Islet precursor cell (in vitro differentiated cells): ENCODE measurements at places on chromosomes 5 and 9.

DNA sequence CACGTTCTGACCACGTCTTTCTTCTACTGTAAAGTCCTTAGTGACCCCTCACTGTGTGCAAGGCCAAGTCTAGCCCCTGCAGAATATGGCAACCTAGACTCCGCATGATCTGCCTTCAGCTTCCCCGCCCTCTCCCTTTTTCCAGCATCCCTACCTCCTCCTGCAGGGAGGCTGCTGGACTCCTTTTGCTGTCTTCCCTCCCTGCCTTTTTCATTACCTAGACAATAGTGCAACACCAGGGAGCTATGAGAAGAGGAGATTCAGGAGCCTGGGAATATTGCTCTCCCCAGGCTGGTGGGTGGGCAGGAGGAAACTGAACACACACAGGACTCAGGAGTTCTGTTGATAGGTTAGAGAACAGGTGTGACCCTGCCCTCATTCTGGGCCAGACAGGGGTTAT lies 33.1 kb upstream of the LARP1 start:
- no peak for DNase-seq

DNA sequence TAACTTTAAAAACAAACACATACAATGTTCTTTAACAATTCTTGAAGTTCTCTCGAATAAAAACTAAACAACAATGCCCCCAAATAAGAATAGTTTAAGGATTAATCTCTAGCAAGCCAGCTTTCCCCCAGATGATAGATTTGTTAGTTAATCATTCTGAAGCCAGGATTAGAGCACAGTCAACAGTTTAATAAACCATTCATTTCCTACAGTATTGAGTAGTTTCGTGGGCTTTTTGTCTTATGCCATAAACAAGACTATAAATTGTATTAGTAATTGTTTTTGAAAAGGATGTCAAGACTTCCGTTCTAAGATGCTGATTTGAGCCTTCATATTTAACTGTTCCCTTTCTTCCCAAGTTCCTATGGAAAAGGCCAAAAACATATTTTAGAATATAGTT lies 136.6 kb downstream of the PIK3R1 start:
- no peak for DNase-seq

GRCh38 chr9:5531101-5531882 lies 21.0 kb downstream of the PDCD1LG2 start:
- no peak for DNase-seq

DNA sequence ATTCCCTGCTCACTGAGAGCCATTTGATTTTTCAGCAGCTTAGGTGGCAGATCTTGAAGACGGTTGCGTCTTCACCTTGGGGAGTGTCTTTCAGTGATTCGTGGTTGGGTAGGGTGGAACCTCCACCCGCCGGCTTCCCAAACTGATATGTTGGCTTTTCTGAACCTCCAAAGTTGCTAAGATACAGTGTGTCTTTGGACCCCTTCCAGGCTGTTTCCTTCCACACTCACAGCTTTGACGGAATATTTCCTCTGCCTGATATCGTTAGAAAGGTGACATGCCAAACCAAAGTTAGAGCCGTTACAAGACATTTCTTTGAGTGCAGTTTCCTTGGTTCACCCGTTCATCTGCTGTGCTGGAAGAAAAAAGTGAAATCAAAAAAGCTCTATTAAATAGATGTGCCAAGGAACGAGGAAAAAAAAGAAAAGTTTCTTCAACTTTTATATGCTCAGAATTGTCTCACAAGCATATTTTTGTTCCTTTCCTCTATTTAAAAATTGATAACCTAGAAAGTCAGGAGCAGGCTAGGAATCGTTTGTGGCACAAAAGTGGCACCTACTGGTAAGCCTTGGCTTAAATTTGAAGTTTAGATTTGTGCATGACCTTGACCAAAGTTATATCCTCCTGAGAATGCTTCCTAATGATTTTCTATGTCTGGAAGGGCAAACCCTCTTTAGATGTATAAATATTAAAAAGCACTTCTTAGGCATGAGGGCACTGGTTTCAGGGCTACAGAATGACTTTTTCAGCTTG lies 270.7 kb upstream of the WWC1 start:
- no peak for DNase-seq

DNA sequence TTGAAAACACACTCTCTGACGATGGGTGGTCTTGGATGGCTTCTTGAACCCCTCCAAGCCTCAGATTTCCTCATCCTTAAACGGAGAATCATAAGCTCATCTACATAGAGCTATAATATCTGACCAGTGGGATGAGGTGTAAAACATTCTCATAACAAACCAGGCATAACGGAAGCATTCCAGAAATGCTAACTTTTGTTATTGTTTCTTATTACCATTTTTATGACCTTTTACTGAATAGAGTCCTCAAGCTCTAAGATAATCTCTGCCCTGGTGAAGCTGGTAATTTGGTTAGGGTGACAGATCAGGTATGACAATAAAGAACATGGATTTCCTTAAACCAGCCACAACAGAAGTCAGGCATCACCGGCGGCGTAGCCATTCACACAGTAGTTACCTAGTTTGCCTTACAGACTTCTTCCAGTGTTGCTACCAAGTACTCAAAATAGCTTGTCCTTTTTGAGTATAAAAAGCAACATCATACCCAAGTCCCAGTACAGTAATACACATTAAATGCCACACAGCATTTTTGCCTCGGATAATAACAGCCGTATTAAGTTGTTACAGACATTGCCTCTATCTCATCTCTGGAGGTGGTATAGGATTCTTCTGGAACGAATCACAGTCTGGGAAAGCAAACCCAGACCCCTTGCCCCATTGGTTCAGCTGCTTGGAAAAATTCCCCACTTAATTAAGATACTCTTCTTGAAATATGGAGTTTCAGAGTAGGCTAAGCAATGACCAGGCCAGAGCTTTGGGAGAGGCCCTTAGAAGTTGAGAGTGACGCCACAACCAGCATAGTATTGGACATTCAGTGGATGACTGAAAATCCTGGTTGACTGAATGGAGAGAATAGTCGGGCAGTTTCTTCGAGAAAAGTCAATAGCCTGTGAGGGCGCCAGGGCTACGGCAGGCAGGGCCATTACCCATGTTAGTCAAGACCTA lies 252.5 kb downstream of the SLIT3 start:
- no peak for DNase-seq

DNA sequence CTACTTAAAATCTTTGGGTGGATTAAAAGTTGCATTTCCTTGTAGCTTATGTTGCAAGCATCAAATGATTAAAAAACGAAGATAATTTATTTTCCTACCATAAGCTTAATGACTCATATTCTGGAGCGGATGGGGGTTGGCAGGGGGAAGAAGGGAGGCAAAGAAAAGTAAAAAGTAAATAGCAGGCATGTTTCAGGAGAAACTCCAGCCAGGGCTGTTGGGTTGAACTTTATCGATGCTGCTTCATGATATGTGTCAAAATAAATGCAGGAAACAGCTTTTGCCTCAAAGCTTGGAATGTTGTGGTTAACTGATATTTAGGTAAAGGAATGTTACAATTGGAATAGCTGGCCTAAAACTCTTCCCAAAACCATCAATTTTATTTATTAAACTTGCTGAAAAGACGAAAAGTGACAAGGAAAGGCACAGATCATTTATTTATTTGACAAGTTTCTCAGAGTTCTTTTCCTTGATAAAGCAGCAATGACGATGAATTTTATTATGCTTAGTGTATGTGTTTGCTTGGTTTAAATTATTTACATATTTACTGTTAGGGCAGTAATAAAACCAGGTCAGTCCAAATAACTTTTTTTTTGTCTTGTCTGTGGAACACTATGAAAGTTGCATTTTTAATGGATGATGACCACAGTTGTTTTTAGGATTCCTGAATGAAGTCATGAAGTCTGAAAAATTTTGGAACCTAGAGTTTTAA lies 177.9 kb downstream of the PCSK1 start:
- no peak for DNase-seq
